ENCODE measurements at places on chromosomes 4 and X.

- DNase-seq: no peak
Measured at GRCh38 chr4:38820329-38821061, 15.9 kb upstream of the TLR1 start.

- DNase-seq: no peak
Measured at GRCh38 chrX:63740382-63740781, 44.6 kb downstream of the ARHGEF9 start.

GRCh38 chr4:155025762-155026457 is 182.5 kb upstream of the NPY2R start:
- no peak for DNase-seq

DNA sequence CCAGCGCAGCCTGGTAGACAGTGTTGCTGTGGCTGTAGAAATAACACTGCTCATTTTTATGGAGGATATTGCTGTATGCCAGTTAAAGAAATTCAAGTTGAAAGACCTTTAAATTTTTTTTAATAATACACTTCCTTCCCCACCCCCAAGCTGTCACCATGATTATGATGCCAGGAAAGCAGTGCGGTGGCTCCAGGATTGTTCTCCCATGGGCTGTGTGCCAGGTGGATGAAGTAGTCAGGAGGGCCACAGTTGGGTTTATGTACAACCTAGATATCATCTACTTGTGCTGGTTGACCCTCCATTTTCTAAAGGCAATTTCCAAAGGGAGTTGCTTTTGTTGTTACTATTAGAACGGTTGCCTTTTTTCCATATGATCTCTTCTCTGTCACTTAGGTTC is 136.6 kb downstream of the AFF1 start:
- DNase-seq: no peak

GRCh38 chr4:10879411-10880110 is 195.0 kb upstream of the CLNK start:
- no peak for DNase-seq

DNA sequence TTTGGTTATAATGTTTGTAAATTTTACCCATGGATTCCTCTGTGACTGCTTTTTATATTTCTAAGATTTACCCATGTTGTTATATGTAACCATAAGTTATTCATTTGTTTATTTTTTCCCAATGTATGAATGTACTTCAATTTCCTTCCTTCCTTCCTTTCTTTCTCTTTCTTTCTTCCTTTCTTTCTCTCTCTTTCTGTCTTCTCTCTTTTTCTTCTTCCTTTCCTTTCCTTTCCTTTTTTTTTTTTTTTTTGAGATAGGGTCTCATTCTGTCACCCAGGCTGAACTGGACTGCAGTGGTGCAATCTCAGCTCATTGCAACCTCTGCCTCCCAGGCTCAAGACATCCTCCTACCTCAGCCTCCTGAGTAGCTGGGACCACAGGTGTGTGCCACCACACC is 55.6 kb downstream of the ALPK1 start:
- no peak for DNase-seq

- DNase-seq: no peak
Measured at GRCh38 chr4:165439981-165440380, 61.2 kb downstream of the CPE start.

- no peak for DNase-seq
Measured at GRCh38 chrX:123081776-123082175, 102.3 kb upstream of the GRIA3 start.

DNA sequence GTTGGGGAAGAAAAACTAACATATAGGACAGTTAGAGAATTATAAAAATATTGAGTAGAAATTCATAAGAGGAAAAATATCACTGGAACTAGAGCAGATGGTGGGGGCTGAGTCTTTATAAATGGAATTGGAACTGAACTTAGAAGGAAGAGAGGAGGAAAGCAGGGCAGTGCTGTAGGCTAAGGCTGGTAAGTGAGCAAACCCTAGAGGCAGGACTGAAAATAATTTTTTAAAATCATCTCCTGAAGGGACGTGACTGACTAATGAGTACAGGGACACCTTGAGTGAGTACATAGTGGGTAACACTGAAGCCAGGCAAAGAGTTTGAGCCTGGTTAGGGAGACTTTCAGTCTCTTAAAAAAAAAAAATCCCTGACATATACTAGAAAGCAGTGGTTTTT is 63.3 kb downstream of the GALNT7 start:
- no peak for DNase-seq

GRCh38 chr4:88054901-88055300 is 47.5 kb downstream of the PKD2 start:
- DNase-seq: no peak

DNA sequence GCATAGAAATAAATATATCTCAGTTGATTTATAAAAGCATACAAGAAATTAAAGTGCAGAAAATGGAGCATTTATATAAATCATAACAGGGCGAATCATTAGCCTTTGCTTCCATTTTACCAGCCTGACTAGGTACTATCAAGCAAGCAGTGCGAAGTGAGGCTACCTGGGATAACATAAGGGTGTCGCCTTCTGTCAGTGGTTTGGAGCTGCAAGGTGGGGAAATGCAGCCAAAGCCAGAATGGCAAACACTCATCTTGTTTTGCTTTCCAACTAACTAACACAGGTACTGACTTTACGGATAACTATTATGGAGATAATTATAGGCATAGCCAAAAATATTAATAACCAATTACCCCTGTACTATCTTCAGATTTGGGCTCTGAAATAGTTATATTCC is 1459.8 kb downstream of the RAPGEF2 start:
- DNase-seq: no peak

DNA sequence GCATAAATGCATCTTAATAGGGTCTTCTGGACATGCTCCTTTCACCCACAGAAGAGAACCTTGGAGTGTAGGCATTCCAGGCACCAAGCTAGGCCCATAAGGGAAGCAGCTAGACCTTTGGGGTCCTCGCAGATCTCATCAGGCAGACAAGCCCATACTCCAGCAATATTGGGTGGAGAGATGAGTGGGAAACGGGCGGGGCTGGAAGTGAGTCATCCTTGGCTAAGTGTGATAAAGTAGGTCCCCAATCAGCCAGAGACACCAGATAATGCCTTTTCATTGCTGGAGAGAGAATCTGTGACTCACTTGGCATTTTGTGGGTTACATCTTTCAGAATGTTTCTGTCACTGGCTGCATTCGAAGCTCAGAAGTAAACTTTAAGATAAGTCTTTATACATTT is 133.3 kb upstream of the MBNL3 start:
- no peak for DNase-seq

DNA sequence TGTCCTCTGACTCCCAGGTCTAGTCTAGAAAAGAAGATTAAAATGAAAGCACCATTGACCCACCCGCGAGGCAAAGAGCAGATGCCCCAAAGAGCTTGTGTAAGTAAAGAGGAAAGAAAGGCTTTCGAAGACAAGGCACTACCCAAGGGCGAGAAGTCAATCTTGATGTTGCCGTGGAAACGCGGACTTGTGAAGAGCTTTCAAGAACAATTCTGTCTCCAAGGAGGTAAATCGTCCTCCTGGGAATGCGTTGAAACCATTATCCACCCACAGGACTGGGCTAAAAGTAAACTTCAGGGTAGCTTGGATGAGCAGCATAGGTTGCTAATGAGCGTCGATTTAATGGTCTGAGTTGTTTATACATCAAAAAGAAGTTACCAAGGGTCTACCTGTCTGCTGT is 189.3 kb downstream of the DHRSX start:
- DNase-seq: no peak

- no peak for DNase-seq
Measured at GRCh38 chr4:156336511-156336910, 382.8 kb upstream of the CTSO start.

GRCh38 chr4:4831266-4831665 is 28.2 kb upstream of the MSX1 start:
- DNase-seq: no peak

DNA sequence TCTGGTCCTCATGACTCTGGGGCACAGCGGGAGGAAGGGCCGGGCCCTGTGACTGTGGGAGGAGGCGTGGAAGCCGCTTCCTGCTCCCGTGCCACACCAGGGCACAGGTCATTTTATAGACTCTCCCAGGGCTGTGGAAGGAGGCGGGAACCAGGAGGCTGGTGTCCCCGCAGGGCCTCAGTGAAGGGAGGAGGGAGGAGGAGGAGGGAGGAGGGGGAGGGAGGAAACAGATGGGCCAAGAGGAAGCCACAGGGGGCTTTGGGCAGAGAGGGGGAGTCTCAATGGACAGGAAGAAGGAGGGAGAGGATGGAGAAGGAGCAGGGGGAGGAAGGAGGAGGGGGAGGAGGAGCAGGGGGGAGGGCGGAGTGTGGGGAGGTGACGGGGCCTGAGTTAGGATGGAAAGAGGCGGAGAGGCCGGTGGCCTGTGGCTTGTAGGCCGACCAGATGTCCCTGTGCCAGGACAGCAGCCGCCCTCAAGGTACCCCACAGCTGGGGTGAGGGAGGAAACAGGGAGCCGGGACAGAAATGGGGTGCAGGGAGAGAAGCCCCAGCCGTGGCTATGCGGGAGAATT is 6.2 kb upstream of the PLCXD1 start:
- DNase-seq: no peak

- DNase-seq: no peak
Measured at GRCh38 chrX:68827256-68827655, 1.6 kb upstream of the EFNB1 start.

- DNase-seq: no peak
Measured at GRCh38 chr4:8191136-8191747, 7.8 kb upstream of the SH3TC1 start.

- DNase-seq: no peak
Measured at GRCh38 chr4:141447761-141448160, 188.6 kb upstream of the IL15 start.

DNA sequence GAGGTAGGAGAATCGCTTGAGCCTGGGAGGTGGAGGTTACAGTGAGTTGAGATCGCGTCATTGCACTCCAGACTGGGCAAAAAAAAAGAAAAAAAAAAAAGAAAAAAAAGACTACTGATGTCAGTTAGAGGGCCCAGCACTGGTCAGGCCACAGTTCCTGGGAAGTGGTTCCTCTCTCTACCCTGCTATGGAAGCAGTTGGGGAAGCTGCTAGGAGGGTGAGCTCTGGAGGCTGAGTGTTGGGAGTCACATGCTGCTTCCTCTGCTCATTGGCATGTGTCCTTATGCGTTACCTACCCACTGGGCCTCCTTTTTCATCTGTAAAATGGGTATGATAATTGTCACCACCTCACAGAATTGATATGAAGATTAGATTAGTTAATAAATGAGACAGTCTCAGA is 50.7 kb downstream of the SEPSECS start:
- DNase-seq: no peak

- DNase-seq: no peak
Measured at GRCh38 chr4:7684294-7684693, 249.6 kb upstream of the PSAPL1 start.

DNA sequence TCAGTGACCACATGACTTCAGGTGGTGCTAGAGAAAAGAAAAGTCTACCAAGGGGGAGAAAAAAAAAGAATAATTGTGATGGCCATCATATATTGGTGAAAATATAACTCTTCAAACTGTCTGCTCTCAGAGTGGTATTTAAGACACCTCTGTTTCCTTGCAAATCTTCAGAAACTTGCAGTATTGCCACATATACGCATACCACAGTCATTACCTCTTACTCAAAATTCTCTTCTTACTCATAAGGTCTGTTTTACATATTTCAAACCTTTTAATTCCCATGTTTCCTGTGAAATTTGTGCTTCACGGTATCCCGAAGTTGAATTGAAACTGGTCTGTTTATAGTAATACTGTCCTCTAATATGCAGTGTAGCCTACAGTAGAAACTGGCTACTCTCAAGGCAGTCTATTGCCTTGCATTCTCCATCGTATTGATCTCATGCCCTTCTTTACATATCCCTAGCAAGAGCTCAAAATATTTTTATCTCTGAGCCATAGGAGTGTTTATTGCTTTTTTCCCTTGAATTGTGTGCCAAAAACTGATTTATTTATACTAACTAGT is 34.7 kb upstream of the LHFPL1 start:
- DNase-seq: no peak

- no peak for DNase-seq
Measured at GRCh38 chrX:13428053-13428786, 108.4 kb upstream of the ATXN3L start.

DNA sequence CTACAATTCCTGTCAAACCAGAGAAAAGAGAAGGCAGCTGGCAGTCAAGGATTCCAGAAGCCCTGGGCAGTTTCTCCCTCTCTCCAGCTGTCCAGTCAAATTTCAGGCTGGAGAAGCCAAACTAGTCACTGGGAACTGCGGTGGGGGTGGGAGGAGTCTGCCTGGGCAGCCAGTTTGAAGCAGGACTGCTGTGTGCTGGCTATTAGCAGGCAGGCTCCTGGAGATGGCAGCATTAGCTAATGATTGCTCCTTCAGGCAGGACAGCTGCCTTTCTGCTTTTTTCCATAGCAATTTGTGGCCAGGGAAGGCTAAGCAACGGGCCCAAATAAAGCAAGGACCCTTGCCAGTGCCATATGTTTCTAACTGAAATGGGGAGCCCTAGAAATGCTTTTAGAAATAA is 44.7 kb upstream of the FGF13 start:
- no peak for DNase-seq

- no peak for DNase-seq
Measured at GRCh38 chr4:138925495-138925894, 90.1 kb upstream of the NOCT start.

GRCh38 chr4:101689220-101689619 is 101.3 kb upstream of the BANK1 start:
- DNase-seq: no peak

DNA sequence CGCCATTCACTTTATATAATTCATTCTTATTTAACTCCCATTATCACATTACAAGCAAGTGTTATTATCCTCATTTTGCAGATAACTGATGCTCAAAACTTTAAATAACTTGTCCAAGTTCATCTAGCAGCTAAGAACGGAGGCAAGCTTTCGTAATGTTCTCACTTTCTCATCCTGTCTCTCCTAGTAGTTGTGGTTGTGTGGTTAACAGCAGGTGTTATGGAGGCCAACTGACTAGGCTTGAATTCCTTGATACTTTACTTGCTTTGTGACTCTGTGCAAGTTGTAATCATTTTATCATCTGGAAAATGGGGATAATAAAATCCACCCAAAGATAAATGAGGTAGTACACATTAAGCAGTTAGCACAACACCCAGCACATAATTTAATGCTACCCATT is 109.9 kb upstream of the PTPN13 start:
- DNase-seq: no peak

GRCh38 chr4:62053974-62054373 is 853.8 kb downstream of the ADGRL3 start:
- DNase-seq: no peak

DNA sequence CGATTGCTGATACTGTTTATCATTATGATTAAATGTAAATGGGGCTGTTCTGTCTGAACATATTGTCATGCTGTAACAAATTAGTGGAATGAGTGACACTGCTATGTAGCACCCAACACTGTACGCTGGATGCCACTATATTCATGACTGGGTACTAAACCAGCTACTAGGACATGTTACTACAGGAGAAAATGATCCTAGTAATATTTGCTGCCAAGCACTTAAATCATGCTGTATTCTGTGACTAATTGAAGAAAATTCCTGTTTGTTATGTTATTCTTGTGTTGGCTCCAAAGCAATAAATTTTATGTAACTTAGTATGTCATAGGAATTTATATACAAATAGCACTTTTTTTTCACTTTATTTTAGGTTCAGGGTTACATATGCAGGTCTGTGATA is 804.2 kb downstream of the CENPC start:
- DNase-seq: no peak

GRCh38 chrX:14934423-14934822 is 61.2 kb downstream of the MOSPD2 start:
- no peak for DNase-seq

Data from T-helper 17 cell (primary cell).